ENCODE measurements at places on chromosomes 11 and 22.
A peak's percentile ranks its signal among the peaks of the same experiment; 100 is the strongest.

GRCh38 chr11:103254123-103254522, 144.9 kb downstream of the DYNC2H1 start:
- DNase-seq: no peak

DNA sequence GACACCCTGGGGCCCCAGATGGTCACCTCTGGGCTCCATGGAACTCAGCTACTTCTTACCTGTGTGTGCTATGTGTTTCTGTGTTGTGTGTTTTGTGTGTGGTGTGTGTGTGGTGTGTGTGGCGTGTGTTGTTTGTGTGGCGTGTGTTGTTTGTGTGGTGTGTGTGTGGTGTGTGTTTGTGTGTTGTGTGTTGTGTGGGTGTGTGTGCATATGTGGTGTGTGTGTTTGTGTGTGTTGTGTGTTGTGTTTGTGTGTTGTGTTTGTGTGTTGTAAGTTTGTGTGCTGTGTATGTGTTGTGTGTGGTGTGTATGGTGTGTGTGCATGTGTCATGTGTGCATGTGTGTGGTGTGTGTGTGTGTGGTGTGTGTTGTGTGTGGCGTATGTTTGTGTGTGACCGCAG, 3.8 kb upstream of the WNT7B start:
- no peak for DNase-seq

DNA sequence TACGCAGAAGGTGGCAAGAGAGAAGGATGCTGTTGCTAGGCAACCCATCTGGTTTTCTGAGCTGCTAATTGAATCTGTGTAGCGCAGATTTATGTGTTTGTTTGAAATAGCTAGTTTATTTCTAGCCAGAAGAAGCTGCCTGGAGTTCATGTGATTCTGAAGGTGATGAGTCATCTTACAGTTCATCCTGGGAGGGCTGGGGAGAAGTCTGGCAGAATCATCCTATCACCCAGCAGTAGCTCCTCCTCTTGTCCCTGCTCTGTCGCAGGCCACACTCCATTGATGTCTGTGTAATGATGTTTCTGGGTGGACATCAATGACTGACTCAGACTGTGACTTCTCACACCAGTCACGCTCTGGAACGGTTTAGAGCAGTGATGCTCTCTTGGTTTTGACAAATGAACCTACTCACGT, 4.8 kb upstream of the FBXO7 start:
- DNase-seq: no peak

GRCh38 chr22:43839781-43840180, 22.5 kb downstream of the SULT4A1 start:
- DNase-seq: no peak

- DNase-seq: no peak
Measured at GRCh38 chr11:33438301-33438700, 181.1 kb downstream of the HIPK3 start.

- no peak for DNase-seq
Measured at GRCh38 chr11:86138958-86139357, 70.1 kb upstream of the PICALM start.

DNA sequence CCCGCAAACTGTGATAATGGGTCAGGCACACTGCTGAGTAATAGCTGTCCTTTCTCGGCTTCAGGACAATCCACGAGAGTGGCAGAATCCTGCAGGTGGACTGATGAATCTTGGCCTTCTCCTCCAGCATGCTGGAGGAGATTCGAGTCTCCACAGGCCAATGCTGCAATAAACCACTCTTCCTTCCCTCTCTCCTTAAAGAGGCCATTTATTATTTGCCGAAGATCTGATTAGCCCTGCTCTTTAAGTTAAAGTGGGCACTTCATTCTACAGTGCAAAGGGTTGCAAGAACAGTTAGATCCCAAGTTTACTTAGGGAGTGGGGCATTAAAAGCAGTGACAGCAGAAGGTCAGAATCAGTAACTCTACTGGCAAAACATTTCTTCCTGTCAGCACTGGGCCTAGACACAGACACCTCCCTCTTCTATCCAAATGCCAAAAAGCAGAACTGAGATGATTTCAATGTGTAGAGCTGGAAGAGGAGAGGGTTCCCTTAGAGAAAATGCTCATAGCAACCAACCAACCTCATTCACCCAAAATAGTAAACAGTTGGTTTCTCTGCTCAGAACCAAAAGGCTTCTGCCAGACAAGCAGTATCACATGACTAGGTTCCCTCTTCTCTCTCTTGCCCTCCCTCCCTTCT, 121.7 kb downstream of the SGSM3 start:
- no peak for DNase-seq

GRCh38 chr11:10317776-10318526, 13.1 kb downstream of the ADM start:
- DNase-seq: no peak

DNA sequence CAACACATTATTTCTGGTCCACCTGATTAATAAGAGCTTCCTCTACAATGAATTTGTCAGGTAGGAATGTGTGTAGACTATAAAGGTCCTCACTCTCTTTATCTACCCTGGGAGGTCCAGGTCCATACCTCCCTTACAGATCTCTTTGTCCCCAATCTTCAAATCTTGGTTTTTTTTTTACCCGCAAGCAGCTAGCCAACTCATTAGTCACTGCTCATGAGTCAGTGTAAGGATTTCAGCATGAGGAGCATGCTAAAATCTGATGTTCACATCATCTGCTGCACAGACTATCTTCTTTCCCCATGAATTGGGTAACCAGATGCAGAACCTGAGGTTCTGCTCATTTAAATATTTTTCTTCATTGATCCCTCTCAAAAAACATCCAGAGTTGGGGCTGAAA, 397.0 kb upstream of the ISX start:
- no peak for DNase-seq

GRCh38 chr11:94851864-94852636, 83.9 kb downstream of the AMOTL1 start:
- DNase-seq: no peak

- no peak for DNase-seq
Measured at GRCh38 chr11:58617976-58618557, 4.4 kb upstream of the CNTF start.

DNA sequence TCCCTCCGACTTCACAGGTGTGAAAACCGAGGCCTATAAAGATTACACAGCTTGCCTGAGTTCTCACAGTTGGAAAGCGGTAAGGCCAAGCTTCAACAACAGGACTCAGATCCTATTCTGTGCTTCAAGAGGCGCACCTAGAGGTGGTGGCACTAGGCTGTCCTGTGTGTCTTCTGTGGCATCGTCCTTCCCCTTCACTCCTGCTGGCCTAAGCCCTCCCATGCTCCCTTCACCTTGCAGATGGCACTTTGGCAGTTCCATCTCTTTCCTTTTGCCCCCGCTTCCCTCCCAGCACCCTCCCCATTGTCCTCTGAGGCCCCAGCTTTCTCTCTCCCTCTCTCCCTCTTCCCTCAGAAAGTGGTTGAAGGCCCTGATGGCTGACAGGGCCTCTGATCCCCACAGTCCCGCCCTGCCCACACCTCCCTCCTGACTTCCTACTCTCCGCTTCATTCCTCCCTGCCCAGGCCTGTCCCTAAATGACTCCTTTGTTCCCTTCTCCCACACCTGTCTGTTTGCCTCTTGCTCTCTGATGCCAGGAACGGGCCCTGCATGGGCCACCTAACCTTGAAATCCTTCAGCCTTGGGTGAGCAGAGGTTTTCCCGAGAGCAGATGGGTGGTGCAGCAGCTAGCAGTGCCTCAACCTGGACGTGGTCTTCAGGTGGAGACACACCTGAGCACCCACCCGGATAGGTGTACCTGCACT, 5.8 kb downstream of the TRIM29 start:
- DNase-seq: peak; percentile 5

GRCh38 chr22:45237065-45237990, 3.4 kb downstream of the KIAA0930 start:
- no peak for DNase-seq

DNA sequence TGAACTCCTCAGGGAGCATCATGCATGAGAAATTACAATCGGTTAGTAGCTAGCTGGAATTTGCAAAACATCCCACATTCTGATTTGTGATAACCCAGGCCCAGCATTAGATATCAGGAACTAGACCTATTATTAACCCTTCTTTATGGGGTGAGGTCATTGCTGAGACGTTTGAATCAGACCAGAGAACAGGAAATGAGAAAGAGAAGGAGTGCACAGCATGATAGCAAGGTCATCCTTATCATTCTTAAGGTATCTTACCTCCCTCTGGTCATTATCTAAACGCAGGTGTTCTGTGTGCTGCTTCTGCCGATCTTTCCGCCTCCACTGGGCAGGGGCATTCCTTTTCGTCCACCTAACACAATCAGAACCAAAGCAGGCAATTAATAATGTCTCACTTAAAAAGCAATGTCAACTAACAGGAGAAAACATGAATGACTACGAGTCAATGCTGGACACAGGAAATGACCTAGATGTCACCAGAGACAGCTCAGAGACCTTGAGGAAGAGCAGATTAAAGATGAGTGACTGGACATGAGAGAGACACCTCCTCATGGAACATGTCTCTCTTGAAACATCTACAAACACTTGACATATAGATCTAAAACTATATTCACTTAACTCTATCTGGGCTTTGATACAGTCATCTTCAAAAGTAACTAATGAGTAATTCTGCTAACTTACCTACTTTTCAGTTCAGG, 78.3 kb upstream of the SCUBE2 start:
- DNase-seq: no peak

DNA sequence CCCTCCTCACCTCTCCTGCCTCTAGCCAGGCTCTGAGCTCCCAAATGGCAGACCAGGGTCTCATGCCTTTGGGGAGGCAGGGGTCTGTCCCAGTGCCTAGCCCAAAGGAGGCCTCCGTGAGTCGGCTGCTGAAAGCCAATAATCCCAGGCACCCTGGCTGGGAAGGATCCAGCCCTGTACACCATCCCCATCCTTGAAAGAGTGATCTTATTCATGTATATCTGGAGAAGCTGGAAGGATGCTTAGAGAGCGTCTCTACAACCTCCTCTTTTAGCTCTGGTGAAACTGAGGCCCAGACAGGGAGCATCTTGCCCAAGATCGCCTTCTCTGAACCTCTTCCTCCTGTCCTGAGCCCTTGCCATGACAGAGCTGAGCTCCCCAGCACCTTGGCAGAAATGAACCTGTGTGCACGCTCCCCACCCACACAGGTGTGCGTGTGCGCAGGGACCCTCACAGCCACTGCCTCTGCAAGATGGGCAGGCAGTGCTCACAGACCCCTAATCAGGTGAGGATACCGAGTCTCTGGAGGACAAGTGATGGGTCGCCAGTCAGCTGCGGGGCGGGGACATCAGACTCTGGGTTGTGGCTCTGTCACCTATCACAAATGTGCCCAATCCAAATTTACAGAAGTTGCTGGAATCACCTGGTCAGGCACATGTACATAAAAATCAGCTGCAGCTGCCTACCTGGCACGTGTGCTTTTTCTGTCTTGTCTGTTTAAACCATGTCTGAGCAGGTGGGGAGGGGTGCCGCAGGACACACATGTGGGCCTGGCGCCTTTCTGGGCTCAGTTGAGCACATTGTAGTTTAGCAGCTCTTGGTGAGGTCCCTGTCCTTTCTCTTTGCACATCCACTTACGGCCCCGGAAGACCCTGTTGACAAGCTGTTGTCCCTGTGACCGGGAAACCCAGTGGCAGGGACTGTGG, 49.3 kb upstream of the WNT7B start:
- DNase-seq: peak; percentile 20

DNA sequence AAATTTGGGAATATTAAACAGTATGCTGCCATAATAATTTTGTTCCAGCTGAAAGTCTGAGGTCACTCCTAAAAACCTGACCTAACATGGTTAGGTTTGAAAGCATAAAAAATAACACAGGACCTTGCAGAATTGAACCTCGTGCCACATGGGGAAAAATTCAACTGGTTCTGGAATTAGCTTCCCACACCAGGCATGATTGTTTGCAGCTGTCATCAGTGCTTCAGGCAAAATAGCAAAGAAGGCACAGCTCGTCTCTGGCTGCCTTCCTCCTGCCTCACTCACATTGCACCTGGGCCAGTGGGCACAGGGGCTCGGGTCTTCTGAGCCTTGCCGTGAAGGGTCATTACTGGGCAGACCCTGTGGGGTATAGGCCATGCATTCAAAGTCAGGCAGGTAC, 153.8 kb upstream of the ARHGAP20 start:
- no peak for DNase-seq

GRCh38 chr11:72702577-72703241, 28.5 kb upstream of the PDE2A start:
- DNase-seq: no peak

DNA sequence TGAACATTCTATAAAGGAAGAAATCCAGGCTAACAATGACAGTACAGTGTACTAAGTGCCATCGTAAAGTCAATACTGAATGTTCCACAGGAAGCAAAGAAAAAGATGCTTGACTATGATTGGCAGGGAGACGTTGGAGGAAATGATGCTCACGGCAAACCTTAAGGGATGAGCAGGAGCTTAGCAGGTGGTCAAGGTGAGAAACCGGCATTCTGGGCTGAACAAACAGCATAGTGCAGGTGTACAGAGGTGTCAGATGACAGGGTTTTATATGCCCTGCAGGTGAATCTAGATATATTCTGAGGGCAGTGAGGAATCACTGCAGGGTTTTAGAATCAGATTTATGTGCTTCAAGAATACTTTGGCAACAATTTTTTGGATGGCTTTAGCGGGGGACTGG, 85.3 kb upstream of the HEPHL1 start:
- DNase-seq: no peak

- no peak for DNase-seq
Measured at GRCh38 chr11:126403022-126403581, 47.6 kb downstream of the ST3GAL4 start.

GRCh38 chr22:46362934-46363515, 27.5 kb downstream of the TRMU start:
- no peak for DNase-seq

DNA sequence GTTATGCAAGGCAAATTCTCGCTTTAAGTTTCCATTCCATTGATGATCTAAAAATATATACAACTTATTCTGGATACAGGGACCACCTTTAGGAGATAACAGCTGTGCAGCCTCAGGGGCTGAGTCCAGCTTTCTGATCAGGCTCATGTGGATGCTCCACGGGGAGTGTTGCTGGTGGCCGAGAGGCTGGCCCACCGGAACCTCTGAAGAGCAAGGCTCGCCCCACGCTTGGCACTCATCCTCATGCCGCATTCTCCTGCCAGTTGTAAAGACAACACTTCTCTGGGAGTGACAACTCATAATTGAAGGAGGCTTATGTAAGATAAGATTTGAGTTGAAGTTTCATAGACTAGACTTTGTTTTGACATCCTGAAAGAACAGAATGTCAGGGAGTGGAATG, 123.5 kb downstream of the MPPED1 start:
- DNase-seq: no peak

All from omental fat pad (tissue), 4 donors.